ENCODE measurements at places on chromosomes 12 and 14. TPM values are rescaled to one million over a fixed set of nuclear protein-coding genes. Genes with fewer than 3 reads are reported as not detected.

Gene NYNRIN
- total RNA-seq = under 0.01 TPM

Gene EIF5
- 509 TPM for total RNA-seq

Gene PRIM1
- total RNA-seq = 8.6 TPM

Gene LPAR5
- total RNA-seq = 4.1 TPM

Data from mononuclear cell (primary cell).